ENCODE measurements at places on chromosomes 11 and 22.

- no peak for DNase-seq
These were observed 184.9 kb downstream of the BLID start for GRCh38 chr11:121931121-121931520.

- DNase-seq: no peak
These were observed 207.7 kb upstream of the LRRC4C start for GRCh38 chr11:41666951-41667653.

GRCh38 chr11:13535819-13536218 lies 40.0 kb upstream of the PTH start:
- no peak for DNase-seq

- no peak for DNase-seq
These were observed 129.9 kb upstream of the B3GAT1 start for GRCh38 chr11:134541951-134542350.

- DNase-seq: no peak
These were observed 1.1 kb downstream of the SEPTIN5 start for GRCh38 chr22:19715188-19715930.

DNA sequence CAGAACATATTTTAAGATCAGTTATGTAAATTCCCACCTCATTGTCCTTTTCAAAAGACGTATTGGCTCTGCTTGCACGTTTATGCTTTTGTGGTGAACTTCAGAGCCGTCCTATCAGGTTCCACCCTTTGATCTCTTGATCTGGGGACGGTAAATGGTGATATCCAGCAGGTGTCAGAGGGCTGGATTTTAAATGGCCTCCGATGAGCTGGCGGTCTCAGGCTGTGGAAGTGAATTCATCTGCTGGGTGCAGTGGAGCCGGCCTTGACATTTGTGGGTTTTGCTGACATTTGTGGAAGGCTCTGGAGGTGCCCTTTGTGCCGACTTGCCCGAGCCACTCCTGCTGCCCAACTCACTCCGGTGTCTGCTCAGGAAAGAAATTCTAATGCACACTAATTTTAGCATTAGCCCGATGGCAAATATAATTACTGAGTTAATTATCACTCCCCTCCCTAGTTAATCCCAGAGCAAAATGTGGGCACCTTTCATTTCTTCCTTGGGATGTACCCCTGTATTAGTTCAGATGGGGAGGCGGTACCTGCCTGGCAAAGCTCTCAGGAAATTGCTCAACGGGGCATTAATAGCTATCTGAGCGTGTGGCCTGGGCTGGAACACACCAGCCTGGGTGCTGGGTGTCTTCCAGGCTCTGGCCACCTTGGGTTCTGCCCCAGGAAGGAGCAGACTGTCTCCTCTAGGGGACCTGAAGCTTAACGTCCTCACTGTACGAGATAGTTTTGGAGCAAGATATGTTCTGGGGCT lies 9.1 kb downstream of the LRP5 start:
- DNase-seq: no peak

GRCh38 chr11:67532889-67533288 lies 9.6 kb upstream of the CABP2 start:
- no peak for DNase-seq

- no peak for DNase-seq
These were observed 7.3 kb upstream of the CTSC start for GRCh38 chr11:88344869-88345268.

DNA sequence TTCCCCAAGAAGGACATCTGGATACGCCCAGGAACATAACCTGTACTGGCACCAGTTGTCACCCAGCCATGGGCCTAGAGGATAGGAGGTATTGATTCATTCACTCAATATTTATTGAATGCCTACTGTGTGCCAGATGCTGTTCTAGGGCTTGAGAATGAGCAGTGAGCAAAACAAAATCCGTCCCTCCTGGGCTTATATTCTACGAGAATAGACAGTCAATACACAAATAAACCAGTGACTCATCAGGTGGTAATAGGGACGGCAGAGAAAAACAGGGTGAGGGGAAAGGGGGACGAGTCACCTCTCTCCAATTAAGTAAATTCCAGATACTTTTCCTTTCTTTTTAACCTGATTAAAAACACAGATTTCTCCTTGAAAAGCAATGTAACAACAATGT lies 103.5 kb downstream of the MICAL2 start:
- DNase-seq: no peak

DNA sequence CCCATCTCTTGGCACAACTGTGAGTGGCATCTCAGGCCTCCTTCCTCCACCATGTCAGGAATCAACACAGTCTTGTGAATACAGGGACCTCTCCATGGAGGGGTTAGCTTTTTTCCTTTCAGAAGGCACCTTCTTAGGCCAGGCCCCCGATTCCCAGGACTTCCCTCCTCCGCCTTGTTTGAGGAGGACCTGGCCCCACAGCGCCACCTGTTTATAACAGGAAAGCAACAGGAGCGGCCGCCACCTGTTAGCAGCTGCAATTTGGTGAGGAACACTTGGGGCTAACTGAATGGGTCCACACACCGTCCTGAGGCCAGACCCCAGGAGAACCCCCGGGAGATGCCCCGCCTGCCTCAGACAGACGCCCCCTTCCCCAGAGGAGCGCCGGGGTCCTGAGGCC lies 3.8 kb upstream of the PKP3 start:
- DNase-seq: no peak

DNA sequence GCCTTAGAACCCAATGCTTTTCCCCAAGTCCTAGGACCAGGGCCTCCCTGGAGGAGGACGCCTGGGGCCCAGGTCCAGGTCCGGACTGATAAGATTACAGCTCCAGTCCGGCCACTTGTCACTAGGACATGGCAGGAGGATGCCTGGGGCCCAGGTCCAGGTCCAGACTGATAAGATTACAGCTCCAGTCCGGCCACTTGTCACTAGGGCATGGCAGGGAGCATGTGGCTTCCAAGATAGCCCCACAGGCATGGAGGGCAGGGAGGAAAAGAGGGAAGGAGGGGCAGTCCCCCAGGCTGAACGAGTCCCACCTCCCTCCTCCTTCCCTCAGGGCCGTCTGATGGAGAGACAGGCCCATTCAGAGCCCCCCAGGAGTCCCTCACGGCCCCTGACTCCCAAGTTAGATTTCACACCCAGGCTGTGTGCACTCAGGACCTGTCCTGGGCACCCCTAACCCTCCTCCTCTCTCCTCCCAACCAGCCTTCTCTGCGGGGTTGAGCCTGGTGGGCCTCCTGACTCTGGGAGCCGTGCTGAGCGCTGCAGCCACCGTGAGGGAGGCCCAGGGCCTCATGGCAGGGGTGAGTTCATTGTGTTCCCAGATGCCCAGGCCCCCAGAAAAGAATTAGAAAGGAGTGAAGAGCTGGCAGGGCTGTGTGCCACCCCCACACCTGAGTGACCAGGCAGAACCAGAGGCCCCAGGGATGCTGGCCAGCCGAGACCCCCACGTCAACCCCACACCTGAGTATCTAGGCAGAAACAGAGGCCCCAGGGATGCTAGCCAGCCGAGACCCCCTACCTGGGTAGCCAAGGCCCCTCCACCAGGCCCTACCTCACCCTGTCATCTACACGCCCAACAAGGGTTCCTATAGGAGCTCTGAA lies 2.1 kb downstream of the TSPAN32 start:
- DNase-seq: no peak

DNA sequence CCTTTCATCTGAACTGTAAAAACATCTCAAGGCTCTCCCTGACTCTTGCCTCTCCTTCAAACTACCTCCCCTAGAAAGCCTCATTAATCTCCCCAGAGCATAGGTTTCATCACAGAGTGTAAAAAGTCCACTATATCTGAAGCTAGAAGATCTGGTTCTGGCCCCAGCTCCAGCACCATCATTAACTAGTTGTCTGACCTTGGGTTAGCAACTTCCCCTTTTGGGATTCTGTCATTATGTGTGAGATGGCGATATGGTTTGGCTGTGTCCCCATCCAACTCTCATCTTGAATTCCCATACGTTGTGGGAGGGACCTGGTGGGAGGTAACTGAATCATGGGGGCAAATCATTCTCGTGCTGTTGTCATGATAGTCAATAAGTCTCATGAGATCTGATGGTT lies 97.3 kb downstream of the KCNC1 start:
- DNase-seq: no peak

GRCh38 chr11:119000906-119001305 lies 3.0 kb downstream of the CENATAC start:
- peak; percentile 59 for DNase-seq

GRCh38 chr11:27718346-27718862 lies 18.1 kb upstream of the BDNF start:
- no peak for DNase-seq

DNA sequence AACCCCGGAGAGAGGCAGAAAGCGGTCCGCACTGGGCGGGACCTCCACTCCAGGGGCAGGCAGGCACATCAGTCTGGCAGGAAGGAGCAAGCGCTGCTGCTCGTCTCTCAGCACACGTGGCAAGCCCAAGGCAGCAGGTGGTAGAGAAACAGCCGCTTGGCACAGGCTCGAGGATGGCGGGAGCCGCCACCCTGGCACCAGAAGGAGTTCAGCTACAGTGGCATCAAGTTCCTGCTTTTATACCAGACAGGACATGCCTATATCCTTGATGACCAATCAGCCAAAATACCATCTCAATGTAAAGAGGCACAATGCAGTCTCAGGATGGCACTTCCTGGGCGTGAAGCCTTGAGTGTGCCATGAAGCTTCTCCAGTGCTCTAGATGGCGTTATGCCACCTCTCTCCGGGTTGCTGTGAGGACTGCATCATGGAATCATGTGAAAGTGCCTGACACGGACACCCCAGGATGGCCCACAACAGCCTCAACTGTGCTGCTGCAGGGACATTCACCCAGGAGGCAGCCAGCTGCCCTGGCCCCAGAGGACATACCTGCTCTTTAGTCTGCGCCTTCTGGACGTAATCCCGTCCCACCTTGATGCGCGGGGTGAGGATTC lies 64.8 kb downstream of the APOL1 start:
- no peak for DNase-seq

DNA sequence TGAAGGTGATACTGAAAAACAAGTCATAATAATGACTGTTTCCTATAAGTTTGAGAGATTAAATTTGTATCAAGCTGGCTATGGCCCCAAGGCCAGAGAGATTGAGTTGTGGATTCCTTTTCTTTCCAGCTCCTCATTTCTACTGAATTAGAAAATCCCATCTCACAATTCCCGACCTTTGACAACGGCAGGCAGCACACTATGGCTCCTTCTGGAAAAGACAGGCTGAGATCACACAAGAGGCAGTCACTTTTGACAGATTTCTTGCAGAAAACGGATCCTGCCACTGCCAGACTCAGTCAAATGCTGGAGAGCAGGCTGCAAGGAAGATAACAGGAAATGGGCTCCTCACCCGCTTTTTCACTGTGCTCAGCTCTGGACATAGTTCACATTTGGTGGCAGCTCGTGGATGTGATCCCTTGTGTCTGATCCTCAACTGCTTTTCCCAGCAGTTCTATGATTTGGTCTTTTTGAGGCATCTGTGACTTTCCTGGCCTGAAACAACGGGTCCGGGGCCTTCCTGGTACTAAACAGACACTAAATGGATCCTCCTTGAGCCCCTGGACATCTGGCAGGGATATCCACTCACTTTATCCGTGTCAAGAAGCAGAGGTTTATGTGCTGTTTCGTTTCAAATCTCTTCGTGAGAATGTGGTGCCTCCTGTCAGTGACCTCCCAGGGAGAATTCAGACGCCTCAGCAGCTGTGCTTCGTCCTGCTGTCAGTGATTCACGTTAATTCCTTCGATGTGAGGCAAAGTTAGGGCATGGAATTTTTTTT lies 26.1 kb upstream of the RTL6 start:
- peak; percentile 40 for DNase-seq

DNA sequence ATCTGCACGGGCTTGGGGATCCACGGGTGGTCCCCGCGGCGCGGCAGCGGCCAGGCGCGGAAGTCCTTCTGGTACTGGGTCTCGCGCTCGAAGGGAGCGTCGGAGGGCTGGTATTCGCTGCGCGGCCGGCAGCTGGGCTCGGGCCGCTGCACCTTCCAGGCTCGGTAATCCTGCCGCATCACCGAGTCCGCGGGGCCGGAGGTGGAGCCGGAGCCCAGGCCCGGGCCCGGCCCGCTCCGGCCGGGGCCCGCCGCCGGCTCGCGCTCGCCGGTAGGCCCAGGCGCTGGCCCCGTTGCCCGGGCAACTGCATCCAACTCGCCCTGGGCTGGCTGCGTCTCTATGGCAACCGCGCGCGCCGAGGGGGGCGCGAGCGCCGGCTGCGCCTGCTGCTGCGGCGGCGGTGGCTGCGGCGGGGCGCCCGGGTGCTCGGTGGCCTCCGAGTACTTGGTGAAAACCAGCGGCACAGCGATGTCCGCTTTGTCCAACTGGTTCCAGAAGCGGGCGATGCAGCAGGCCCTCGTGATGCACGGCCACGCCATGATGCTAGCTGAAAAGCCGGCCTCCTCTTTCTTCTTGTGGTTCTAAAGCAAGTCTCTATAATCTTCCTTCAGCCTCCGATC lies 897 bp downstream of the MAP6 start:
- DNase-seq: no peak

DNA sequence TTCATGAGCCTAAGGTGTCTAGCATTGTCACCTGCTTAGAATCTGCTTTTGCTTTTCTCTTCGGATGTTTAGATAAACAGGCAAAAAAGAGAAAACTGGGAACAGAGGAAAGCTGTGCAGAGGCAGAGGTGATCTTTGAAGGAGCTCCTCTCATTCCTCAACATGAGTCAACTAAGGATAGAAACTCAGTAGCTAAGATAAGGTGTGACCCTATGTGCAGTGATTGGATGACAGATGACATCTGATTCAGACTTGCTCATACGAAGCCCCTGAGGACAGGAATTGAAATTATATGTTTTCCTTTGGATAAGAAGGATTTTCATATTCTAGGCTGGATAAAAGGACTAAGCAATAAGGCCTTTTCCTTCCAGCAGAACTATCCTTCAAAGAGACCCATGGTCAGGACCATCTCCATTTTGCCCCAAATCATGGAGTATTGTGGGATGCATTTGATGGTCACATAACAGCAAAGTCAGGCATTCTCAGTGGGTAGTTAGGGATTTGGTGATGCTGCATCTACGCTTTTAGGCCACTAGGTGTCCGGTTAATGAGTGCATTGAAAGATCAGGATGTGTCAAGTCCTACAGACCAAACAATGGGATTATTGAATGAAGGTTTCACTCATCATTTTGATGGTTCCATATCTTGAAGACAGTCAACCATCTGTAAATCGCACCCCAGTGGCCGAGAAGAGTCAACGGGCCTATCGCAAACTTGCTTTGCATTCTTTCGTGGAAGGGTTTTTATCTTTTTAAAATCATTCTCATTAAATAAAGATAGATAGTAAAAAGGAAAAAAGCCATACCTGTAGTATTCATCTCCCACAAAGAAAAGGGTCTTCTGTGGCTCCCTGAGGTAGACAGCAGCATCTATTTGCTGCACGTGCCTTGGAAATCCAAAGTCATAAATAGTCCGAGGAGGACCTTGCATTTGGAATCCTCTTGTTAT lies 32.2 kb downstream of the MMP20 start:
- DNase-seq: no peak
